ENCODE measurements at places on chromosomes 7 and 10.

DNA sequence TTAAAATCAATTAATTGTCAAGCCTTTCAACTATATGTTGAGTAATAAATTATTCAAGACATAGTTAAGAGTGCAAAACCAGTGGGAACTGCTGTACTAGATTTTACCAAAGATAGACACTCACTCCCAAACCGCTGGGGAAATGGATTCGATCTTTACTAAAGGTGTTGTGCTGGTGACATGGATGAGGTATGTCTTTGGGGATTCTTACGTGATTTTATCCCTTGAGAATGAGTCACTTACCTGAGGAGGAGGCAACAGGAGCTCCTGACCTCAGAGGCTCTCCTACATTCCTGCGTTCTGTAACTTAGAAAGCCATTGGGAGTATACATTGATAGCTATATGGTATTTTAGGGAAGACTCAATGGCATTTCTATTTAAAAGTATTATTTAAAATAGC is 165.5 kb downstream of the PKD1L1 start:
- DNase-seq: no peak

DNA sequence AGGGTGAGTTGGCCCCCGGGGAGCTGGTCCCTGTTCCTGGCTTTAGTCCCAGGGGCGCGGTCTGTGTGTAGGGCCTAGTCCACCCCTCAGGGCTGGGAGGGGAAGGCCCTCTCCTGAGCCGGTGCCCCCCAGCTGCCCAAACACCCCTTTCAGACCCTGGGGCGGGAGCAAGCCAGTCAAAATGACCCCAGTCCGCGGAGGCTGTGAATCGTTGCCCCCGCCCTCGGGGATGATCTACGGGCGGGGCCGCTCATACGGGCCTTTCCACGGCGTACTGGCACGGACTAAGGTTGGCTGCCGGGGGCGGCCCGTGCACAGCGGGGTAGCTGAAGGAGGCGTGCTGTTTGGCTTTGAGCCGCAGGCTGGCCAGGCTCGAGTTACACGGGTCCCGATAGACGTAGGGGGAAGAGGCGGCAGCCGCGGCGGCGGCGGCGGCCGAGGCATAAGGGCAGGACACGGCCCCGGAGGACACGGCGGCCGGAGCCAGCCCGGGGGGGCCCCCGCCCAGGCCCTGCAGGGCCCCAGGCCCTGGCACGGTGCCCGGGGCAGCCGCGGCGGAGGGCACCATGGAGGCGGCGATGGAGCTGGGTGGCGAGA is 4.3 kb downstream of the ELOVL3 start:
- no peak for DNase-seq

DNA sequence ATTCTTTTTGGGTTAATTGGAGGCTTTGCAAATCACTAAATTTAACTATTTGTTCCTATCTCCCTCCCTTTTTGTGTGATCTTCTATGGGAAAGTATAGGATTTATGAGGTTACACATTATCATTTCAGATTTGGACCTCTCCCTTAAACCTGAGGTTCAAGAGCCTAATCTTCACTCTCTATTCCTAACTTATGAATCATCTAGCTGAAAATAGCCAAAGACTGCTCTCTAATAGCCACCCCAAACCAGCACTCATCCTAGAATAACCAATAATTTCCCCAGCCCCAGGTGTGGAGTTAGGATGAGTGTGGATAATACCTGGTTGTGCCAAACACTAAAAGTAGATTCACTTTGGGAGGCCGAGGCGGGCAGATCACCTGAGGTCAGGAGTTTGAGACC is 499.2 kb downstream of the GFRA1 start:
- no peak for DNase-seq

- no peak for DNase-seq
Measured at GRCh38 chr7:115223959-115224358, 302.1 kb downstream of the MDFIC start.

GRCh38 chr7:79453266-79453557 is 255 bp downstream of the MAGI2 start:
- no peak for DNase-seq

DNA sequence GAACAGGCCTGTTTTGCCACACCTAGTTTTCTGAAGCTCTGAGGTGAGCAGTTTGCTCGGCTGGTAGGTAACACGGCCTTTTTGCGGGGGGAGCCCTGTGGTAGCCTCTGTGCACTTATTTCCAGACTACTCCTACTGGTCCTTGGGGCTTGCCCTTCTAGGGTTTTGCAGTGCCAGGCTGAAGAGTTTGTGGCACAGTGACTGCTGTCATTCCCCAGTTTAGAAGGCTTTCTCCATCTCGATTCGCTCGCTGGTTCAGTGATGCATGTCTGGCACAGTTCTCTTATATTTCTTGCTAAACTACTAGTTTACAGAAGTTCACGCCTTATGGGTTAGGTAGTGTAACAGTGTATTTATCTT is 711 bp downstream of the KIF20B start:
- peak; percentile 2 for DNase-seq

DNA sequence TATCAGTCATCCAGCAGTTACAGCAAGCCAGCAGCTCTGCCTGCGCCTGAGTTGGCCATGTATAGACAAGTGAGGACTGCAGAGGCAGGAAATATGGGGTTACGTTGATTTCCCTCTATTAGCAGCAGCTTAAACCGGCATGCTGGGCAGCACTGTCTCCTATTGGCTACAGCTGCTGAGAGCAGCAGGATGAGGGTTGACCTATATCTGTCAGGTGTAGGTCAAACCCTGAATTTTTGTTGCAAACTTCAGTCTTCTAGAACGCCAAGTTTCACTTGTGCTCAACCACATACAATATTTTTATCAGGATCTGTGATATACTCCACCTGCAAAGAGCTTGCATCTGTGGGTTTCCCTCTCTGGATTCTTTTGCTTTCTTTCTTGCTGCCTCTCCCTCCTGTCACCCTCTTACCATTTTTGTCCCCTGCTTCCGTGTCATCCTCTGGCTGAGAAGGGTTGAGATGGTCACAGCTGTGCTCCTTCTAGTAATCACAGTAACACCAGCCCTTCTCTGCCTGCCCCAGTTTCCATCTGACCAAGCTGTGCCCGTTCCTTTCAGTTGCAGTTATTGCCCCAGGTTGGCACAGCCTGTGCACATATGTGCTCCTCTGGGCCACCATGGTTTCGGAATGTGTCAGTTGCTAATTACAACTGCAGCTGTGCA is 23.8 kb upstream of the GLCCI1 start:
- peak; percentile 30 for DNase-seq

- no peak for DNase-seq
Measured at GRCh38 chr10:31876652-31877352, 51.8 kb downstream of the ARHGAP12 start.

DNA sequence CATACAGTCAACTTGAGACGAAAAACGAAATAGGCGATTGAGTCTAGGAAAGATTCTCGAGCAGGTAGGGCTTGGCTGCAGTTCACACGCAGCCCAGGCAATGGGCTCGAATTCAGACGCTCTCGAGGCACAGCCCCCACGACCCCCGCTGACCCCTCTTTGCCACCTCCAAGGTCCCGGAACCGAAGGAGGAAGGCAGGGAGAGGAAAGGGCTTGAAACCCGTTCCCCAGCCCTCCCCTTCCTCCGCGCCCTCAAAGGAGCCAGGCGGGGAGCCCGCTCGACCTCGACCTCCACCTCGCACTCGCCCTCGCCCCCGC is 441 bp downstream of the CCDC186 start:
- no peak for DNase-seq

GRCh38 chr7:108813251-108814014 is 243.8 kb downstream of the DNAJB9 start:
- no peak for DNase-seq

GRCh38 chr10:71701496-71702132 is 18.0 kb downstream of the C10orf105 start:
- DNase-seq: no peak

DNA sequence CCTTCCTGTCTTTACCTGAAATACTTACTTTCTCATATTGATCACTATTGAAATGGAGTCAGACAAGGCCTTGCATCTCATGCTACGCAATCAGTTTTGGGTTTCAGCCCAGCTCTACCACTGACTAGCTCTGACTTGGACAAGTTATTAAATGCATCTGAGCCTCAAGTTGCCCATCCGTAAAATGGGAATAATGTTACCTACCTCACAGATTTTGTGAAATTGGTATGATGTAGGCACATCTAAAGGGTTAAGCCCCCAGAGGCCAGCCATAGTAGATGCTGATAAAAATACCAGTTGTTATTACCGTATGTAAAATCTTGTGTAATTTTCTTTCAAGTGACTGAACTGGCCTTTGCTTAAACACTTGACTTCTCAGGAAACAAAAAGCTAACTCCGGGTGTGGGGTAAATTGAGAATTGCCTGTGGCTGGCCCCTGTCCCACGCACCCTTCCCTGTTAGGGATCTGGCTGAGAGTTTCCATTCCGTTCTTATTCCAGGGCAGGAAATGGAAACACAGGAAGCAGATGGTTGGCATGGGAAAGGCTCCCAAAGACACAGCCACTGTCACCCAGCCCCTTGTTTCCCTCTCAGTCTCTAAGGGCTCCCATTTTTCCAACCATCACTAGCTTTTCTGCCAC is 7.5 kb downstream of the DUSP5 start:
- DNase-seq: no peak

DNA sequence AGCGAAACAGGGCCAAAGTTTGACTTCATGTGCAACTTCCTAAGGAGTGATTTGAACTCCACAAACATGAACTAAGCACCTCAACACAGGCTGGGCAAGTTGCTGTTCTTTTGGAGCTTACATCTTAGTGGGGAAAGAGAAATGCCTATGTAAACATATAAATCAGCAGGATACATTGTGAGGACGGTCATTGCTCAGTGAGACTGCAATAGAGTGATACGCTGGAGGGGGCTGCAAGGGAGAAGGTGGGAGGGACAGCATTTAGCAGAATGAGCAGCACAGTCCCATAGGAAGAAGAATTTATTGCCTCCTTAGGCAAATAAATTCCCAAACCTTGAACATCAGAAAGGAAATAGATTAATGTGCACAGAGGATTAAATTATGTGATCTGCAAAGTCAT is 90.0 kb downstream of the EGFR start:
- DNase-seq: no peak

GRCh38 chr7:122618585-122619189 is 80.2 kb downstream of the RNF133 start:
- no peak for DNase-seq

DNA sequence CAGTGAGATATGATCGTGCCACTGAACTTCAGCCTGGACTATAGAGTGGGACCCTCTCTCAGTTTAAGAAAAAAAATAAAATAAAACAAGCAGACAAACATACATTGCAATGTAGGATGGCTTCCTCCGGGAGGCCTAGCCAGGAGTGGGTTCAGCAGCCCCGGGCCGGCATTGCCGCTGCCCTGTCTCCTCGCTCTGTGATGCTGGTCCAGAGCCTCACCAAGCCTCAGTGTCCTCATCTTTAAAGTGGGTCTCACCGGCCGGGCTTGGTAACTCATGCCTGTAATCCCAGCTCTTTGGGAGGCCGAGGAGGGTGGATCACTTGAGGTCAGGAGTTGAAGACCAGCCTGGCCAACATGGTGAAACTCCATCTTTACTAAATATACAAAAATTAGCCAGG is 71.6 kb downstream of the PTPRE start:
- DNase-seq: no peak

DNA sequence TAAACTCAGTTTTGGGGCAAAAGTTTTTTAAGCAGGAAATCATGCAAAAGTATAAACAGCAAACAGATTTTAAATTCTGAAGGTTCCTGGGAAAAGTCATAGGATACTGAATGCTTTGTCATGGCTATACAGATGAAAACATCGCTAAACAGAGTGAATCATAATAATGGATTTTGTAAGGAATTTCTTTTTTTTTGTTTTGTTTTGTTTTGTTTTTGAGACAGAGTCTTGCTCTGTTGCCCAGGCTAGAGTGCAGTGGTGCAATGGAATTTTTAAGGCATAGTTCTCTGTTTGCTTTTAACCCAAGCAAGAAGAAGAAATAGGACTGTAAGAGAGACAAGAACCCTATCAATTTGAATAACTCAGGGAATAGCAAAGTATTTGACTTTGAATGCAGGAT is 285.3 kb downstream of the NRG3 start:
- no peak for DNase-seq

- no peak for DNase-seq
Measured at GRCh38 chr7:107658467-107658866, 2.2 kb upstream of the SLC26A4 start.

- DNase-seq: no peak
Measured at GRCh38 chr7:123975084-123975483, 50.0 kb downstream of the SPAM1 start.

DNA sequence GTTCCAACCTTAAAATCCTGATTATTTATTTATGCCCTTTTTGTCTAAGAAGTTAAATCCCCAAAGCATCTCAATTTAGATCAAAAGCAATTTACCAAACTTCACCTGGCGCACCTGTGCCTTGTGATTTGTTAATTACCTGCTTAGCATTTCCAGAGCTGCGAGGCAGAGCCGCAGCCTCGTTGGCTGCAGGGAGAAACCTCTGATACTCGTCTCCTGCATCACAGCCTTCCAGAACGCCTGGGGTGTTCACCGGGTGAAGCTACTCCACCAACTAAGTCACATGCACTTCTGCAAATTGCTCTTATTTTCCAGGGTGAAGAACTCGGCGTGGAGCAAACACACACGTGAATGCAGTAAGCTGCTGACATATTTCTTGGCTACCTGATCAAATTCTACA is 198.1 kb upstream of the RNF32 start:
- no peak for DNase-seq

DNA sequence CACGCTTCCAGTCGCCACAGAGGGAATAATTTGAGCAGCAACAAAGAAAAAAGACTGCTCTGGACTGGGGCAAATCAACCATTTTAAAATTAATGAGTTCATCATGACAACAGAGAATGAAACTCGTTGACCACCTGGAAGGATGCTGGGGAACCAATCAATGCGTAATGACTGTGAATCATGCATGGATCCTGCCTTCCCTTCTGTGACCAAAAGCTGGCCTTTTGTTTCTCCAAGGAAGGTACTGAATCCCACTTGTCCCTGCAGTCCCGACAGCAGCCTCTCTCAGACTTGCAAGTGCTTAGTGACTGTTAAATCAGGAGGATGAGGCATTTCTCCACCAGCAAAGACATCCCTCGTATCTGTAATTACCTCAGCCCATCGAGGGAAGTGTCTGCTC is 68.0 kb upstream of the TNS3 start:
- no peak for DNase-seq

DNA sequence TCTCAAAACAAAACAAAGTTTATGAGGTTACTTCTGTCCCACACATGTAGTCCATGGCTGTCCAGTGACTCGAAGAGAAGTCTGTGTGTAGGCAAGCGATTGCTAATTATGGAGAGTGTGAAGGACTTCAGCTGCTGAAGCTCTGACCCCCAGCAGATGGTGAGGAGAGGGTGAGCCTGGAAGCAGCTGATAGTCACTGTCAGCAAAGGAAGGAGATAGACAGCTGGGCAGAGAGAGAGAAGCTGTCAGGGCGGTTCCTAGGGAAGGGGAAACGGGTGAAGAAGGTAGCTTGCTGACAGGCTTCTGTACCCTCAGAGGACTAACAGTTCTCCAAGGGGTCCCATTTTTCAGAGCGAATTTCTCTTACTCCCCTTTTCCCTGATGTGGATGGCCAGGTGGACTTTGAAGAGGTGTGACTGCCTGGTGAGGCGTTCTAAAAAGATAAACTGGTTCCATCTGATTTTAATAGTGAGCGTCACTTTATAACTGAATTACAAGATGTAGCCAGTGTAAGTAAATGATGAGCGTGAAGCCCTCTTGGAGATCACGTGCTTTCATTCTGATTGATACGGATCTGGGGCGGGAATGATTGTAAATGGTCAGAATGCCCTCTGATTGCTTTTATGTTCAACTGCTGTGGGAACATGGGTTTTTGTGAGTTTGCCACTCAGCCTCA is 12.1 kb downstream of the ZSCAN21 start:
- DNase-seq: no peak

All from stimulated activated CD4-positive, alpha-beta T cell treated with anti-CD3 and anti-CD28 coated beads, TNF-alpha, amount 100 ng/mL, for 48 hours (primary cell).